ENCODE measurements at places on chromosomes 13 and 19.

DNA sequence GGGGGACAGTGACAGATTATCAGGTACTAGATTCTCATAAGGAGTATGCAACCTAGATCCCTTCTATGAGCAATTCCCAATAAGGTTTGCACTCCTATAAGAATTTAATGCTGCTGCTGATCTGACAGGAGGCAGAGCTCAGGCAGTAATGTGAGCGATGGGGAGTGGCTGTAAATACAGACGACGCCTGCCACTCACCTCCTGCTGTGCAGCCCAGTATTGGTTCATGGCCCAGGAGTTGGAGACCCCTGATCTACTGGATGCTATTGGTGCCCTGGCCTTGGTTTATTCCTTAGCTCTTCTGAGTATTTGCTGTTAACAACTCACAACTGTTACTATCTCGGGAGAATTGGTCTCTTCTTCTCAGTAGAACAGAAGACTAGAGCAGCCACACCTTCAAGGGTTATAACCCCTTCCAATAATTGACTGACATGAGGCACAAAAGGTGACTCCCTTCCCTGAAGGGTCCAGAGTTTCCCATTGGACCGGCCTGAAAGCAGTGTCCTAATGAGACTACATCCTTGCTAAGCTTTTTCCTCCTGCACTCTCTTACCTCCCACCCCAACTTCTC is 35.0 kb upstream of the RBM26 start:
- no peak for DNase-seq
- H3K27me3 ChIP-seq = no peaks in the 10 kb centered on the region
- peaks cover 4% of the 10 kb centered on the region for H3K4me1 ChIP-seq
- H3K27ac ChIP-seq = no peak overlapping the region
- no peak overlapping the region for H3K4me3 ChIP-seq

- H3K36me3 ChIP-seq = no peaks in the 10 kb centered on the region
- DNase-seq = no peak
- H3K4me1 ChIP-seq = peaks cover 9% of the 10 kb centered on the region
- no peaks in the 10 kb centered on the region for H3K27me3 ChIP-seq
- no peak overlapping the region for H3K4me3 ChIP-seq
- no peak overlapping the region for H3K27ac ChIP-seq
Measured at GRCh38 chr19:18975869-18976268, 34.9 kb upstream of the HOMER3 start.

GRCh38 chr13:83827338-83827737 is 54.9 kb downstream of the SLITRK1 start:
- DNase-seq = no peak
- no peaks in the 10 kb centered on the region for H3K27me3 ChIP-seq
- no peaks in the 10 kb centered on the region for H3K4me1 ChIP-seq
- no peaks in the 10 kb centered on the region for H3K36me3 ChIP-seq
- H3K27ac ChIP-seq = no peak overlapping the region
- H3K4me3 ChIP-seq = no peak overlapping the region

GRCh38 chr13:51361106-51361505 is 21.6 kb downstream of the SERPINE3 start:
- H3K27ac ChIP-seq = no peak overlapping the region
- peaks cover 33% of the 10 kb centered on the region for H3K36me3 ChIP-seq
- no peaks in the 10 kb centered on the region for H3K4me1 ChIP-seq

- H3K36me3 ChIP-seq = no peaks in the 10 kb centered on the region
- no peak overlapping the region for H3K4me3 ChIP-seq
Measured at GRCh38 chr13:47277774-47278173, 380.9 kb upstream of the HTR2A start.
